Activated naive CD8-positive, alpha-beta T cell treated with anti-CD3 and anti-CD28 coated beads, Interleukin-2, amount 10 ng/mL, durations not matched to agents 7 days and 5 days (primary cell): ENCODE measurements at places on chromosomes 6 and 20. TPM values are rescaled to one million over a fixed set of nuclear protein-coding genes. Genes with fewer than 3 reads are reported as not detected.

BPIFA1 gene
- not detected for total RNA-seq

DNA sequence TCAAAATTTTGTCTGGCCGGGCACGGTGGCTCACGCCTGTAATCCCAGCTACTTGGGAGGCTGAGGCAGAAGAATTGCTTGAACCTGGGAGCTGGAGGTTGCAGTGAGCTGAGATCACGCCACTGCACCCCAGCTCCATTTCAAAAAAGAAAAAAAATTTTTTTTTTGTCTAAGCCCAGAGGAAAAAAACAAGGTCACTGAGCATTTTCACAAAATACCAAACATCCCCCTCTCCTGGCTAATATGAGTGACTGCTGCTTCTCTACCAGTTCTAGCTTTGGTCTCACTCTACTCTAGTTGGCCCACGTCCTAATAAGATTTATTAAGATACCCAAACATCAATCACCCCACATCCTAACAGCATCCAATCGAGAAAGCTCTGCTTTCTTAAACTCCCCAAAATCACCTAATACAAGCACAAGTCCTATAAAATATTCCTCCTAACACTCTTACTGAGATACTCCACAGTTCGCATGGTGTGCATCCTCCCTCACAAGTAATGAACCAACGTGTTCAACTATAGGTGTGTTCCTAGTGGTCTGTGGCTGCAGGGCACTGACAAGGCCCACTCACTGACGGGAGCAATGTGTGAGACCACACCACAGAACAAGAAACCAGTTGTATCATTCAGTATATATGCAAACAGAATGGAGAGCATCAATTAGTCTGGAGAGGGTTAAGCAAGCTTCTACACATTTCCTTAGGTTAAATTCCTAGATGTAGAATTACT is 64.2 kb downstream of the FKBP5 start:
- H3K4me3 ChIP-seq = no peak overlapping the region
- H3K27ac ChIP-seq = peak overlapping the region; percentile 40
- peaks cover 28% of the 10 kb centered on the region for H3K36me3 ChIP-seq
- no peaks in the 10 kb centered on the region for H3K27me3 ChIP-seq

MATN4 gene
- total RNA-seq = 0.14 TPM

DNA sequence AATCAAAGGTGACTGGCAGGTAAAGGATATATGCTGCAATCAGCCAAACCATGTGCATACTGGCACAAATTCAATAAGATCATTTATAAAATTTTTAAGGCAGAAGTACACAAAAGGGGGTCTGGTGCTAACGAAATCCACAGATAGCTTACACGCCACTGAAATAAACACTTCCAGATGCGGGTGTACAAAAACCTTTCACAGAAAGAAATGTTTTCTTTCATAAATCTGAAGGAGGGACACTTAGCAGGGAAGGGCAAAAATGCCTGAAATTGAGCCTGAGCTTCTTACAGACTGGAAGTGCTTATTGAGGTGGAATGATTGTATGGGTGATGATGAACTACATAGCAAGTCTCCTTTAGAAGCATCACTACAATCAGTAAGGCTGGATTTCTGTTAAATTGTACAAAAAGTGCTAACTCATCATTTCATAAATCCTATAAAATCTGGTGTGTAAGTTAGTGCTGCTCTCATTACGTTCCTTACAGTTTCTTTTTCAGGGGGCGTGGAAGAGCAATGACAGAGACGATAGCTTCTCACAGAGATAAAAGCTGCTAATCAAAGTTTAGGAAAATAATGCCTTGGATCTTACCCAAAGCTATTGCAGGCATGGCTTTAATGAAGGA is 409.3 kb upstream of the RUNX2 start:
- no peak overlapping the region for H3K27ac ChIP-seq
- peaks cover 34% of the 10 kb centered on the region for H3K4me1 ChIP-seq
- no peak for DNase-seq
- H3K27me3 ChIP-seq = no peaks in the 10 kb centered on the region

RGL2 gene
- 65.4 TPM for total RNA-seq

GRCh38 chr6:26354162-26354561 is 10.8 kb upstream of the BTN3A2 start:
- peaks cover 9% of the 10 kb centered on the region for H3K4me1 ChIP-seq
- no peak overlapping the region for H3K27ac ChIP-seq
- H3K36me3 ChIP-seq = no peaks in the 10 kb centered on the region
- H3K27me3 ChIP-seq = no peaks in the 10 kb centered on the region
- no peak for DNase-seq
- no peak overlapping the region for H3K4me3 ChIP-seq

- peaks cover 5% of the 10 kb centered on the region for H3K36me3 ChIP-seq
- H3K27me3 ChIP-seq = peaks cover 4% of the 10 kb centered on the region
- H3K27ac ChIP-seq = peak overlapping the region; percentile 90
- peak; percentile 51 for DNase-seq
Measured at GRCh38 chr6:37354526-37355384, 972 bp downstream of the RNF8 start.

- peaks cover 3% of the 10 kb centered on the region for H3K27me3 ChIP-seq
- no peaks in the 10 kb centered on the region for H3K36me3 ChIP-seq
- H3K4me3 ChIP-seq = no peak overlapping the region
- H3K27ac ChIP-seq = no peak overlapping the region
Measured at GRCh38 chr6:138018297-138018696, 88.9 kb downstream of the PERP start.

EHMT2 gene
- total RNA-seq = 77.5 TPM

- H3K4me3 ChIP-seq = no peak overlapping the region
- DNase-seq = no peak
- peaks cover 24% of the 10 kb centered on the region for H3K4me1 ChIP-seq
Measured at GRCh38 chr20:10551732-10552724, 116.9 kb downstream of the SLX4IP start.

- peaks cover 11% of the 10 kb centered on the region for H3K4me1 ChIP-seq
- DNase-seq = no peak
- peaks cover 21% of the 10 kb centered on the region for H3K27me3 ChIP-seq
- no peak overlapping the region for H3K4me3 ChIP-seq
Measured at GRCh38 chr6:13491538-13491937, 4.1 kb upstream of the GFOD1 start.

DNA sequence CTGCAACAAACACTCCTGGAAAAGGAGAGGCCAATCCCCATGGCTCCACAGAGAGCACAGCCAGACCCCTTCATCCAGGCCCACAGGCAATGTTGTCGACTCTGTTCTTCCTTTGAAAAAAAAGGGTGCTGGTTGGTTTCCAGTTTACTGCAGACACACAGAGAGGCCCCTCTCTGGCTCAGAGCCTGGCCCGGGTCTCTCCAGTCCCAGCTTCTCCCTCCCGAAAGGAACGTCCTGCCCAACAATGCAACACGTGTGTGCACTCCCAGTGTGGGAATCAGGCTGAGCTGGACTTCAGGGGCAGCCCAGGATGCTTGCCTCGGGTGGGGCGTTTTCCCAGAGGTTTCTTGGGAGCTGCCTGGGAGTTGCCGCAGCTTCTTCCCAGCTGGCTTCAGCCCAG is 4.5 kb upstream of the NKAIN4 start:
- no peak overlapping the region for H3K27ac ChIP-seq
- no peak for DNase-seq
- H3K36me3 ChIP-seq = no peaks in the 10 kb centered on the region
- H3K27me3 ChIP-seq = peaks cover 26% of the 10 kb centered on the region

GRCh38 chr6:23981923-23982322 is 144.1 kb upstream of the NRSN1 start:
- H3K27me3 ChIP-seq = no peaks in the 10 kb centered on the region
- no peaks in the 10 kb centered on the region for H3K36me3 ChIP-seq
- H3K4me3 ChIP-seq = no peak overlapping the region
- H3K4me1 ChIP-seq = no peaks in the 10 kb centered on the region
- no peak overlapping the region for H3K27ac ChIP-seq
- DNase-seq = no peak

DNA sequence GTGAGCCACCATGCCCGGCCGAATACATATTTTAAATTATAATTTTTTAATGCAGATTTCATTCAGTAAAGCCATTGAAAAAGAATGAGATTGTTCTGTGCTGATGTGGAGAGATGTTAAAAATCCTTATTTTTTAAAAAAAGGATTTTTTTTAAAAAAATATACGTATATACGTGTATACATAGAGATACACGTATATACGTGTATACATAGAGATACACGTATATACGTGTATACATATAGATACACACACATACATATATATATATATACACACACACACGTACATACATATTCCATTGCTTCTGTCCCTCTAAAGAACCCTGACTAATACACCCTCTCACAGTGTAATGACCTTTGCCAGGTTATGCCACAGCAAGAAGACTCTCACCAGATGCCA is 23.8 kb upstream of the TBC1D7 start:
- H3K4me3 ChIP-seq = no peak overlapping the region
- no peak for DNase-seq
- no peak overlapping the region for H3K27ac ChIP-seq
- H3K27me3 ChIP-seq = no peaks in the 10 kb centered on the region
- peaks cover 36% of the 10 kb centered on the region for H3K4me1 ChIP-seq

DNA sequence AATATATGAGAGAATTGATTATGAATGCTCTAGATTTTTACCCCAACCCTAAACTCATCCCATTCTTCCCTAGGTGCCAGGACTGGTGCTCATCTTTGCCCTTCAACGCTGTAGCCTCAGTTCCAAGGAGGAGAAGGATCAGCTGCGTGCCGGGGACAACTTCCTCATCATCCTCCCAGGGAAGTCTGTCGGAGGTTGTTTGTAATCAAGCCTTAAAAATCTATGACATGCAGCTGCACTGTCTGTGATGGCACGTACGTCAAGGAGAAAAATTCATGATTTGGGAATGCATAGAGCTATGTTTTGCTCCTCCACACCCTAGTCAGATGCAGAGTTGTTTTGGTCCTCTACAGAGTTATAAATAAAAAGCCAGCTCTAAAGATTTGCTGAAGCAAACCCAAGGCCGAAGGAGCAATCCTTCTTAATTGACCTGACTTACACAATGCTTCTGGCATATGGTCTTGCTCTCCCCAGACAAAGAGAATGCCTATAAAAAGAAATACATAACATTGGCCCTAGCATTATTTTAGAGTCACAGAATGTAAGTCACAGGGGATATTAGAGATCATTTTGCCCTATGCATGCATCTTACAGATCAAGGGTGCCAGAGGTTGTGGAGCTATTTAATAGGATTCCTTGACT is 244.2 kb downstream of the HIVEP2 start:
- DNase-seq = no peak
- no peak overlapping the region for H3K27ac ChIP-seq
- H3K36me3 ChIP-seq = peaks cover 3% of the 10 kb centered on the region
- no peak overlapping the region for H3K4me3 ChIP-seq
- peaks cover 7% of the 10 kb centered on the region for H3K4me1 ChIP-seq

RAET1L gene
- total RNA-seq = not detected

- peaks cover 79% of the 10 kb centered on the region for H3K27me3 ChIP-seq
- peak overlapping the region; percentile 80 for H3K27ac ChIP-seq
- H3K4me3 ChIP-seq = peak overlapping the region; percentile 86
- DNase-seq = peak; percentile 69
- H3K36me3 ChIP-seq = no peaks in the 10 kb centered on the region
Measured at GRCh38 chr20:21102603-21103311, 3.4 kb downstream of the LINC00237 start.

DNA sequence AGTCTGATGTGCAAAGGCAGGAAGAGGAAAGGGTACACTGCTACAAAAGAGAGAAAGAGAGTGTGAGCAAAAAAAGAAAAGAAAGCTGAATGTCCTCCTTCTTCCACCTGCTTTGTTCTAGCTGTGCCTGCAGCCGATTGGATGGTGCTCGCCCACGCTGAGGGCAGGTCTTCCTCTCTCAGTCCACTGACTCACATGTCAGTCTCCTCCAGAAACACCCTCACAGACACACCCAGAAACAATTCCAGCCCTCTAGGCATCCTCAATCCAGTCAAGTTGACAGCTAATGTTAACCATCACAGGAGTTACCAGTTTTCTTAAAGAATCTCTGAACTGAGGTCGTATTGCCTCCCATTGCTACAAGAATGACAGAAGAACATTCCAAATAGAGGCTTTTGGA is 411.9 kb upstream of the SASH1 start:
- H3K27ac ChIP-seq = no peak overlapping the region
- no peaks in the 10 kb centered on the region for H3K4me1 ChIP-seq
- H3K36me3 ChIP-seq = no peaks in the 10 kb centered on the region
- peaks cover 2% of the 10 kb centered on the region for H3K27me3 ChIP-seq
- DNase-seq = no peak
- H3K4me3 ChIP-seq = no peak overlapping the region

- DNase-seq = no peak
- H3K4me1 ChIP-seq = peaks cover 2% of the 10 kb centered on the region
- peaks cover 4% of the 10 kb centered on the region for H3K36me3 ChIP-seq
Measured at GRCh38 chr6:143744551-143745165, 66.9 kb downstream of the PHACTR2 start.

CST7 gene
- 92.4 TPM for total RNA-seq

PRSS16 gene
- 1.4 TPM for total RNA-seq

DNA sequence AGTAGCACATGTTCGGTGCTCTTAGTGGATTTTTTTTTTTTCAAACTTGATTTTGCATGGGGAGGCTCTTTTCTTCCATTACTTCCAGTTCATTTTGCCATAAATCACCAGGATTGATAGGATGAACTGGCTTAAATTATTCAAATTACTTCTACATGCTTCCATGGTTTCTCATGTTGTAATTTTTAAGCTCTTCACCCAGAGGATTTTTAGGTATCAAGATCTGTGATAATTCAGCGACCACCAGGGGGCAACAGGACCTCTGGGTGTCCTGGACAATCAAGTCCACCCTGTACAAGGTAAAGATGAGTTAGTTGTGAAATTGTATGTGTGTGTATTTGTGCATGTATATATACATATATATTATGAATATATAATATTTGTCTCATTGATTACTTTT is 4.2 kb upstream of the EPHA7 start:
- no peak for DNase-seq
- H3K4me1 ChIP-seq = peaks cover 7% of the 10 kb centered on the region
- H3K36me3 ChIP-seq = no peaks in the 10 kb centered on the region
- H3K4me3 ChIP-seq = no peak overlapping the region

SLC17A3 gene
- total RNA-seq = 0.28 TPM

IP6K3 gene
- total RNA-seq = not detected

- H3K27ac ChIP-seq = no peak overlapping the region
- peaks cover 2% of the 10 kb centered on the region for H3K4me1 ChIP-seq
- no peak for DNase-seq
Measured at GRCh38 chr6:8005136-8005535, 59.1 kb downstream of the BLOC1S5 start.

GRCh38 chr6:47355496-47355895 is 45.8 kb upstream of the TNFRSF21 start:
- peaks cover 14% of the 10 kb centered on the region for H3K4me1 ChIP-seq
- peaks cover 8% of the 10 kb centered on the region for H3K27me3 ChIP-seq
- no peak overlapping the region for H3K27ac ChIP-seq

DNA sequence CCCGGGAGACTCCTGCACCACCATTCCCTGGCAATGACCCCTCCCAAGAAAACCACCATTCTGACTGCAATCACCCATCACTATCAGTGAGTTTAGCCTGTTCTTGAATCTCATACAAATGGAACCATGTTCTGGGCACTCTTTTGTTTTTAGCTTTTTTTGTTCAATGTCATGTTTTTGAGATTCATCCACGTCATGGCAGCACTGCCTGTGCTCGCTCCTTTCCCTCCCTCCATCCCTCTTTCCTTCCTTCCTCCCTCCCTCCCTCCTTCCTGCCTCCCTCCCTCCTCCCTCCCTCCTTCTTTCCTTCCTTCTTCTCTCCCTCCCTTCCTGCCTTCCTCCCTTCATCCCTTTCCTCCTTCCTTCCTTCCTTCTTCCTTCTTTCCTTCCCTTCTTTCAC is 44.4 kb upstream of the PMEPA1 start:
- no peaks in the 10 kb centered on the region for H3K4me1 ChIP-seq
- no peak for DNase-seq
- H3K4me3 ChIP-seq = no peak overlapping the region
